ENCODE measurements at places on chromosomes 2 and 18.

- no peak for DNase-seq
Measured at GRCh38 chr2:53498210-53498609, 269.4 kb upstream of the CHAC2 start.

- no peak for DNase-seq
Measured at GRCh38 chr2:136125236-136125635, 7.3 kb upstream of the CXCR4 start.

- DNase-seq: no peak
Measured at GRCh38 chr18:13511961-13512577, 214.3 kb downstream of the FAM210A start.

- no peak for DNase-seq
Measured at GRCh38 chr18:56661360-56662062, 10.4 kb downstream of the WDR7 start.

GRCh38 chr18:51490860-51491259 lies 293.4 kb upstream of the MEX3C start:
- DNase-seq: no peak

GRCh38 chr2:101617188-101617587 lies 80.3 kb upstream of the MAP4K4 start:
- no peak for DNase-seq

DNA sequence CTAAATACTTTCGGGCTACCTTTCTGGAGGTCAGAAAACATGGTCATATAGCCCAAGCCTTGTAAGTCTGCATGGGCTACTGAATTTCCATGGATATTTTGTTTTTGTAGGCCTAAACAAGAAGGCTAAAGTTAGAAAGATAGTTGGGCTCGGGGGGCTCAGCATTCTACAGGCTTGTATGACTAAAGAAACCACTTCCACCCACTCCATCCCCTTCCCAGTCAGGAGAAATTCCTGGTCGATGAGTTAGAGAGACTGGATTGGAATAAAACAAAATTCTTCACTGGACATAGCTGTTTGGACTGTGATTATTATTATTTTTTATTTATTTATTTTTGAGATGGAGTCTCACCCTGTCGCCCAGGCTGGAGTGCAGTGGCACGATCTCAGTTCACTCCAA lies 539.4 kb upstream of the TNP1 start:
- no peak for DNase-seq
